CD8-positive, alpha-beta memory T cell (primary cell): ENCODE measurements at places on chromosomes 5 and 9.

GRCh38 chr9:137176302-137177182 is 4.7 kb upstream of the TMEM210 start:
- DNase-seq = no peak

DNA sequence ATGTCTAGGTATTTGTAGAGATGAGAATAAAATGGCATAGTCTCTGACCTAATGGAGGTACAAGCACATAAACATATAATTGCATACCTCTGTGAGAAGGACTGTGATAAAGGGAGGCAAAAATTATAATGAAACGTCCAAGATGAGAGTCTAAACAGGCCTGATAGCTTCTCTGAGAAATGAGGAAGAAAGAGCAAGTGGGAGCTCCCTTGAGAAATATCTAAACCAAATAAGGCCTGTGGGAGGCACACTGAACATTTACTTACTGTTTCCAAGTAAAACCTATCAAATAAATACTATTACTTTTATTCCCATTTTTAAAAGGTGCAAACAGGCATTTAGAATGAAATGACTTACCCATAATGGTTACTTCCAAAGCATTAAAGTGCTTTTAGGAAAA is 125.6 kb upstream of the PAPPA start:
- no peak for DNase-seq

DNA sequence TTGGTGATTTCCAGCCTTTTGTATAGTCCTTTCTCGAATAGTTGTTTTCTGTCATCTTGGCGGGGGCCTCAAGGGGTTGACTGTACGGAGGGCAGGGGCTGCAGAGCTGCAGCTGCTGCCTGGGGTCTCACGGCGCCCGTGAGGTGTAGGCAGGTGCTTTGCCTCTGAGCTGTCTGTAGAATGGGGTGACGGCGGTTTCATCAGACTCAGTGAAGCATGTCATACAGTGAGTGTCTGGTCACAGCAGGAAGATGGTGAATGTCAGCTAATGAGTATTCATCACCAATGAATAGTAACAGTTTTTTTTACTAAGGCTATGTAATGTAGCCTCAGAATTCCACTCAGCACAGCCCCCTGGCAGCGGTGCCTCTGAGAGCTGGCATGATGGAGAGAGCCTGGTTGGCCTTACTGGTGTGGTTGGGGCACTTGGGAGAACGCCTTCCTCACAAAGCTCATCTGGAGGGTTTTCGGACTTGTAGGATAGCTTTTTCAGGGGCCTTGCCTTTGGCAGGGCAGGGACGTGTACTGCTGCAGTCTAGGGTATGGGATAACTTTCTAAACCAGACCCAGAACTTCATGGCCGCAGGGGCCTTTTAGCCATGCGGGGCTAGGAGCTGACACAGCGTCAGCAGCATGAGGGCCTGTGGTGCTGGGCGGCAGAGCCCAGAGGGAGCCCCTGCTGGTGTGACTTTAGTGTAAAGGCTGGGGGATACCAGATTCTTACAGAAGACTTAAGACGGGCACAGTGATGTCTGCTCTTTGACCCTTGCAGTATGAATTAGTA is 15.0 kb downstream of the TENT4A start:
- no peak for DNase-seq

- no peak for DNase-seq
Measured at GRCh38 chr9:30482499-30482898, 1901.9 kb upstream of the ACO1 start.

DNA sequence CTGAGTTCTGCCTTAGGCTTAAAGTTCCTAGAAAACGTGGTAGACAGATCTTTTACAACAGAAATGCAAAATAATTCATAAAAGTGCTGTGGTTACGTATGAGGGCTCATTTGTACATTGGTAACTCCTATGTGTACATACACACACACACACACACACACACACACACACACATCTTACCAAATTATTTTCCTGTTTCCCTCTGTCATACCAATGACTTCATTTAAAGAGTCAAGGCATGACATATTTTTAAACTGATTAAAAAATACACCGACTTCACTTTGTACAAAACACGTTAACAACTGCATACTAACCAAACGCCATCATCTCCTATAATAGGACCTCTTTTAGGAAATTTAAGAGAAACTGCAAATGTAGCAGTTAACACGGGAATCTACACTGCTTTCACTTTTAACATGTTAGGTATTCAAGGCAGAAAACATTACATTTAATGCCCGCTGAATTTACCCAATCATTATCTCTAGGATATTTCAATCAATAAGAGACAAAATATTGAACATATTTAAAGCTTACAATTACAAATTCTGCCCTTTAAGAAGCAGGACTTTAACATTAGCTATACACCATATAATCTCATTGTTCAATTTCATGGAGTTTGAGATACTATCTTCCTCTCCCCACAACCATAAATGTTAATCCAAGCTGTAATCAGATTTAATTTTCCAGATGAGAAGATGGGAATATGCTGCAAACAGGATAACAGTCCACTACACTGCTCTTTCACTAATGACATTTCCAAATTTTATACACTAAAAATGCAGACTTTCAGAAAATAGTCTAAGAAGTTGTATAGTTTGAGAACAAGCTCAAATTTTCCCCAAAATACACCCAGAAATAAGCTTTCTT is 133.1 kb downstream of the DENND1A start:
- no peak for DNase-seq

- DNase-seq = no peak
Measured at GRCh38 chr5:68416714-68417113, 201.2 kb downstream of the PIK3R1 start.

DNA sequence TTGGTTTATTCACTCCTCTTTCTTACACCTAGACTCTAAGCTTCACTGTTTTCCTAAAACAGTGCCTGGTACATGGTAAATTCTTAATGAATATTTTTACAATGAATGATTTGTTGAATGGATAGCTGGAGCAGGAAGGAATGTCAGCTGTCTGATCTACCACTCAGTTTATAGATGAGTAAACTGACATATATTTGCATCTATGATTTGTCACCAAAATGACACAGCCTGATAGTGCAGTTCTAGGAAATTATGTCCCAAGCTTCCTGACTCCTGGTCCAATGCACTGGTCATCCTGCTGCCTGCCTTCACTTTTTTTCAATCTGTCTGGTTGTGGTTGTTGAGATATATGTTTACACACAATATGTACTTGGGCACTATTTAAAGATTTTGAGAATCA is 651.7 kb upstream of the WWC1 start:
- no peak for DNase-seq

- DNase-seq = no peak
Measured at GRCh38 chr5:26295541-26295940, 742.8 kb downstream of the CDH9 start.

DNA sequence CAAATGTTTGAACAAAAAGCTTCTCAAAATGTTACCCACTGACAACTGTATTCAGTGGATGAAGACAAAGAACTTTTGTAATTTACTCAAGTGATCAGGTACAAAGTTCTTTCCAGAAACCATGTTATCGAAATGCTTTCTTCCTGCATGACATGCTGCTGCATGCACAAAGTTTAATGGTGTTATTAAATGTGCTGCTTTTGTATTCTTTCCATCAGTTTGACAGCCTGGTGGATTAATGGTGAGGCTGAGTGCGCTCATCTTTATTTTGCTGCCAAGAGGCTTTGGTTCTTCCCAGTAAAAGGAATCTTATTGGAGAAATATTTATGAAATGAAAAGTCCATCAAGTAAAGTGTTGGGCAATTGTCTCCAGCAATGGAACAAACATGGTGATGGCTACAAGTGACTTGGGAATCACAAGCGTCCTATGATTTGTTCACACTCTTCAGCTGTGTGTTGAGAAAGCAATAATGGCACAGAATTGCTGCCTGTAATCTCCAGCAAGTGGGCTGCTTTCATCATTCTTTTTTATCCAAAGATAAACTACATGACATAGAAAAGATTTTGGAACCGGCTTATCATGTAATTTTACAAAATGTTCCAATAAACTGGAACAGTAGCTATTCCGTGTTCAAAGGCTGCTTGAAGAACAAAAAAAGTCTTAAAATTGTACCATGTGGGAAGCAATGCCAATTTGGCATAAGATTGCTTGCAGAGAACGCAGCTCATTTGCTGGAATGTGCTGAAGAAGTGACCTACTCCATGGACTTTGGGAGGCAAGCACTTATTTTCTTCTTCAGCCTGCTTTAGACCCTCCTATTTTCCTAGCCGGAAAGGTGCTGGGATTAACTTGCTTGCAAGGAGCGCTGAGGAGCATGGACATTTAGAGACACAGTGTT is 153.1 kb downstream of the HSD17B3 start:
- no peak for DNase-seq

DNA sequence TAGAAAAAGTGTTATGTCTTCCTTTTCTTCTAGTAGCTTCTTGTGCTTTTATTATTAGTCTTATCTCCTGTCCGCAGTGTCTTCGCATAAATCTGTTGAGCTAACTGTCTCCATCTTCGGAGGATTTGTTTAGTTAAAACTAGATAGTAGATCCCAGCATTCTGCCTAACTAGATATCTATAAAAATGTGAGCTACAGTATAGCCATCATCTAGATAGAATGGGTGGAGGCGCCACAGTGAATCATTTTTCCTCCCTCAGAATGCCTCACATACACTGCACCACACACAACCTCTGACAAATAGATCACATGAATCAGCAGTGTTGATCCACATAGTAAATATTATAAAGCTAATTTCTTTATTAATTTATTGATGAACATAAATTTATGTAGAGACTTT is 220.3 kb upstream of the GAS1 start:
- DNase-seq = no peak

GRCh38 chr9:136611119-136611518 is 51.6 kb upstream of the EGFL7 start:
- no peak for DNase-seq

DNA sequence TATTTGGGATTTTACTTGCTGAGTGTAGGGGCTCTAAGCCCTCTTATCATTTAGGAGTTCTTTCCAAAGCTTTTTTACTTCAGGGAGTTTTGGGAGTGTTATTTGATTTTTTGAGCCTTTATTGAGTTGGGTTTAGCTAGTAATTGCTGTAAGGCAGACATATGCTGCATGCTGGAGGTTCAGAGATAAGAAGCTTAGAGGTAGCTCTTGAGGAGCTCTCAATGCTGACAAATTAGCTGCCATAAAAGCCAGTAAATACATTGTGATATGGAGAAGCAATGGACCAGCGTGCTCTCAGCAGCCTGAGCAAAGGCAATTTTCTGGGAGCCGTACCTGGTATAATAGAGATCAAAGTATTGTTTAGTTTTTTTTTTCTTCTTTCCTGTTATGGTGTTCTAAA is 11.6 kb downstream of the ARHGEF28 start:
- DNase-seq = no peak

- no peak for DNase-seq
Measured at GRCh38 chr5:174816858-174817257, 92.5 kb downstream of the MSX2 start.

GRCh38 chr5:170365831-170366230 is 23.3 kb downstream of the KCNMB1 start:
- DNase-seq = no peak

- no peak for DNase-seq
Measured at GRCh38 chr5:95090774-95091173, 194.1 kb downstream of the MCTP1 start.

- peak; percentile 44 for DNase-seq
Measured at GRCh38 chr5:176596689-176597416, 13.1 kb downstream of the GPRIN1 start.

DNA sequence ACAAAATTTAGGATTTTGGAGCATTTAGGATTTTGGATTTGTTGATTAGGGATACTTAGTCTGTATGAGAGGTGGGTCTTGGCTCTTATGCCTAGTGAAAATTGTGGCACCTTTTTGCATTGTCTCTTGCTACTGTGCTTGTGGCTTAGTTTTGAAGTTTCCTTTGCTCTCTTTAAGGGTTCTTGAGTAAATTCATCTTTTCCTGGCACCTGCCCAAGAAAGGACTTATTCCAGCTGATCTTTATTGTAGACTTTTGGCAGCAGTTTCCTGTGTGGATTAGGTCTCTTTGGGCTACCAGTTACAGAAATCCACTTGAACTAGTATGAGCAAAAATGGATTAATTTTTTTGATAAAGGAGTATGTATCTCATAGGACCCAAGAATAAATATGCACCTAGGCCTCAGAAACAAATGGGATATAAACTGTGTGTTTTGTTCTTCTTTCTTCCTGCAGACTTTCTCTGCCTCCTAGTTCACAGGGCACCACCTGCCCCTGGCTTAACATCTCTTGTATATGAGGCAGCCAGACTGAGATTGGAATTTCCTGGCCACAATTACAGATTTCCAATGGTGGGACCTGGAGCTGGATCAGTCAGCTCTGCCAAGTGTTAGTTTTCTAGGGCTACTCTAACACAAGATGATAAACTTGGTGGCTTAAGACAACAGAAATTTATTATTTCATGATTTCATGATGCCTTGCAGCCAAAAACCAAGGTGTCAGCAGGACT is 44.6 kb downstream of the FOCAD start:
- DNase-seq = no peak

DNA sequence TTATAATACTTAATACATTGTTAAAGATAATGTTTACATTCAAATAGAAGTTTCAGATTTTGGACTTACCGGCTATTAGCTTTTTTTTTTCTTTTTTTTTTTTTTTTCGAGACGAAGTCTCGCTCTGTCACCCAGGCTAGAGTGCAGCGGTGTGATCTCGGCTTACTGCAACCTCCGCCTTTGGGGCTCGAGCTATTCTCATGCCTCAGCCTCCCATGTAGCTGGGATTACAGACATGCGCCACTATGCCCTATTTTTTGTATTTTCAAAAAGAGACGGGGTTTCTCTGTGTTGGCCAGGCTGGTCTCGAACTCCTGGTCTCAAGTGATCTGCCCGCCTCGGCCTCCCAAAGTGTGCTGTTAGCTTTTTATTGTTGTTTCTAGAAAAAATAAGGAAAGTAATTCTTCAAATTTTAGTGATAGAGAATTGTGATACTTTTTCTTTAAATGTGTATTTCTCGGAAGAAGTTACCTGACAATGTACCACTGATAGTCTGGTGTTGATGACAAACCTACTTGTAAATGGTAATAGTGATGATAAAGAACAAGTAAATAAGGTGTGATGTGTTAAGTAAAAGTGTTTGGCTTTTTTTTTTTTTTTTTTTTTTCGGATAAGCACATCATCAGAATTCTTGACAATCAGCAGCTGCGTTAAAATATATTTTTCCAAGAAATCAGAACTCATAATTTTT is 2.7 kb downstream of the CDC42SE2 start:
- no peak for DNase-seq

DNA sequence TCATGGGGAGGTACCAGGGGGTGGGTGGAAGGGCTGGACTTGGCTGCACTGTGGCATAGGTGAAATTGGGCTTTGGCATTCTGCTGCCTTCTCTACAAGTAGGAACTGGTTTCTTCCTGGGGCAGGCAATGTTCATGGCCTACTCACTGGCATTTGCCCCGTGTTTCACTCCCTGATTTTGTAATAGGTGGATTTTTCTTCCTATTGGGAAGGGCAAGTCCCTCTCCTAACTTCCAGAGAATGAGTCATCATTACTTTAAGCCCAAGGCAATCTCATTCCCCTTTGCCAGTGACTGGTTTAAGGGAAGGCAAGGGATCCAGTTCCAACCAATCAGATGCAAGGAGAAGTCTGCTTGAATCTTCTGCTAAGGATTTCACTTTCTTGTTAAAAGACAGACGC is 67.9 kb upstream of the ANKRD55 start:
- DNase-seq = no peak
